ENCODE measurements at places on chromosomes 12 and 14.

DNA sequence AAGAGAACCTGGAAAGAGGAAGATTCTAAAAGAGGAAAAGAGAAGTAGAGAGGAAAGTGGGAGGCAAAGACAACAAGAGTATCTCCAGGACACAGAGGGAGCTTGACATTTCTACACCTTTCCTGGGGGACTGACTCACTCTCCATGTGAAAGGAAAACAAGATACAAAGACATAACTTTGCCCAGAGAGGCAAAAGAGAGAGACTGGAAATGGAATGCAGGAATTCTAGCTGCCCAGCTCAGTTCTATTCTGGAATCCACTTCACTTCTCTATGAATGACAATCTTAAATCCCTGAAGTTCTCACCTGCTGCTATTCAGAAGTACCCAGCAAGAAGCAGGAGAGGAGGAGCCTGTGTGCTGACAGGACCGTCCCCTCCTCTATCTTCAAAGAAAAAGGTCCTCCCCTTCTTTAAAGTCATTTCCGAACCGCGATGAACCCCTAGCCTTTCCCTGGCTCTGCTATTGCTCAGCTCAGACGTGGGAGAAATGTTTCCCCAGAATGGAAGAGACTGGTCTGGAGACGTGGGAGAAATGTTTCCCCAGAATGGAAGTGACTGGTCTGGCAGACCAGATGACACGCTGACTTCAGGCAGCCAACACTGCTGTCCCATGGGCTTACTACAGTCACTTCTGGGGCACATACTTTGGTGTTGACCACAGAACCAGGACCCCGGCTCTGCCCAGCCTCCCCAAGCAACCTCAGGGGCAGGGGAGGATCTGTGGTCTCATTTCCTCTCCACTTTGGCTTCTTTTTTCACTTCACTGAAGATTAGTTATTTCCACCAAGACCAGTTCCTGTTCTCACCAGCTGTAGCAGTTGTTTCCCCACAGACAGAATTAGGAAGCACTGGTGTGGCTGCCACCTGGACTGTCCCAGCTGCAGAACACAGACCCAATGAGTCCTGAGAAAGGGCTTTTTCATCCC, 8.3 kb downstream of the FMNL3 start:
- DNase-seq = no peak

DNA sequence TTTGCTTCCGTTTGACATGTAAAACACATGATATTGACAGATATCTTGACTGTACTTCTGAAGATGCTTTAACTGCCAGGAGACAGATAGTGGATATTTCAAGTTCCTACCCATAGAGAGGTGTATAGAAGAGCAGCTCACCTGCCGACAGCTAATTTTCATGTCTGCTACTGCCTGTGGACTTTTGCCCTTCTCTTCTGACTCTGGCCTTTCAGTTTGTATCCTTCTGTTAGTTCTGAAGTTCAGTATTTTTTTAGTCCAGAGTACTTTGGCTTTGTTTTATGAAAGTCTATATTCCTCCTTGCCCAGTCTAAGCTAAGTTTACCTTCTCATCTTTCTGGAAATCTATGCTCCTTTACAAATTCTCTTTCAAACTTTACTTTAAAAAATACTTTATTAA, 30.8 kb upstream of the STK38L start:
- DNase-seq = no peak

DNA sequence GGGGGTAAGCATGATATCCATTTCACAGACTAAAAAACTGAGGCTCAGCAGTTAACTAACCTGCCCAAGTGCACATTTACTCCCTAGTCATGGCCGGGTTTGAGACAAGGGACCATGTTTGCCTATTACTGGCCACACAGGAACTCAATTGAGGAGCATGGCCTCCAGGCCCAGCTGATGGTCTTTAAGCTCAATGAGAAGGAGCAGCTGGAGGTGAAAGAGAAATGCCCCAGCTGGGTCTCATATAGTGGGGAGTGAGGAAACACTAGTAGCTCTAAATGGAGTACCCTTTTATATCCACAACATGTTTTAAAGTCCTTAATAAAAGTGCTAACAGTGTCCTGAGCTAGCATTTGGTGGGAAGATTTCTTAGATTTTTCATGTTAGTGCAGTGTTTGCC, 1.6 kb downstream of the TDP1 start:
- DNase-seq = no peak

DNA sequence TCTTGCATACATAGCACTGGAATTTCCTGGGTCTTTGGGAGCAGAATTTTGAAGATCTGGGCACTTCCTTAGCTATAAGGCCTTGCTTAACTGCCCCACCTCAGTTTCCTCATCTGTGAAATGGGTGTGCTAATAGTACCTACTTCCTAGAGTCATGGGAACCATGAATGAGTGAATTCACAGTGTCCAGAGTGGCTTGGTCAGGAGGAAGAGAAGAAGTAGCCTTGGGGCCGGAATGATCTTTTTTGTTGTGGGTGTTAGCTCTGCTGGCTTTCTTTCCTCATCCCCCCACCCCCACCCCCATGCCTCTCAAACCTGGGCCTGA, 2.4 kb downstream of the SH2B3 start:
- no peak for DNase-seq
